HS-5 (cell line): ENCODE measurements at places on chromosomes 16 and 17.

DNA sequence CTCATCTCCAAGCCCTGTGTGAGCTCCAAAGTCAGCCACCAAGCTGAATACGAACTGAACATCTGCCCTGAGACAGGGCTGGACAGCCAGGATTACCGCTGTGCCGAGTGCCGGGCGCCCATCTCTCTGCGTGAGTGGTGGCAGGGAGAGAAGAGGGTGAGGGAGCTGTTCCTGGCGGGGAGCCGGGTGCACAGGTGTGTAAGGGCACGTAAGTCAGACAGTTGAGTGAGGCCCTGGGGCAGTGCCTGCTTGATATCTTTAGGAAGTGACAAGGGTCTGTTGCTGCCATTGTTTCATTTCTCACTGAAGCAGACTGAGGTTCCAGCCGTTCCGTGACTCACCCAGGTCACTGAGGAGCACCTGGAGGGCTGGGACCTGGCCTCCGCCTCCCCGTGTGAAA is 12.4 kb downstream of the DEF8 start:
- DNase-seq = no peak

GRCh38 chr16:66523861-66524354 is 26.0 kb downstream of the TK2 start:
- no peak for DNase-seq

GRCh38 chr16:56108724-56109123 is 82.6 kb upstream of the GNAO1 start:
- DNase-seq = no peak

GRCh38 chr16:81520560-81521135 is 76.0 kb downstream of the CMIP start:
- DNase-seq = no peak

DNA sequence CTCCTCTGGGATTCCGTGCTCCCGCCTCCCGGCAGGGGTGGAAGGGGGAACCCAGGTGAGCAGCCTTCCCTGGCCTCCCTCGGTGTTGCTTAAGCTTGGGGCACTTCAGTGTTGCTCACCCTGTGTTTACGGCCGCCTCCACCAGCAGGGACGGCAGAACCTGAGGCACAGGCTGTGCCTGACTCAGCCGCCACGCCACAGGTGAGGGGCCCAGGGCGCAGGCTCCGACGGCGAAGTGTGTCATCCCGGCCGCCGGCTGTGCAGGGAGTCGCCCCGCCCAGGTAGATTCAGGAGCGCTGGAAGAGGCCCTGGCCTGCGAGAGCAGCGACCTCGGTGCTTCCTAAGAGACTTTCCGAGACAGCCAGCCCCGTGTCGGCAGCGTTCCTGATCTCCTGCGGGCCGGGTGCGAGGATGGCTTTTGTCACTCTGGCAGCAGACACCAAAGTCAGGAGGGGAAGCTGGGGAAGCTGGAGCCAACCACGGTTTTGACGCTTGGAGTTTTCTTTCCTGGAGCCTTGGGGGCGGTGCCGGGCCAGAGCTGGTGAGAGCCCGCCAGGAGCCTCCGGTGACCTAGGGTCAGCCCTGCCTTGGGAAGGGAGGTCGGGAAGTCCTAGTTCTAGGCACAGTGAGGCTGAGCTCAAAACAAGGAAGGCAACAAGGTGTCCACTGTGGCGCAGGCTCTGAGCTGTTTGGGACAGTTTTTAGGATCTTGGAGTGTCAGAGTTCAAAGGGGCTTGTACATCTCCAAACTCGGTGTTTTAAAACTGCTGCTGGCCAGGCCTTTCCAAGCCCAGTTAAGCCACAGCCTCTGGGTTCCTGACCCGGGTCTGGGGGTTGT is 2.1 kb downstream of the GSE1 start:
- no peak for DNase-seq

- no peak for DNase-seq
Measured at GRCh38 chr17:17019891-17020456, 22.3 kb upstream of the MPRIP start.

DNA sequence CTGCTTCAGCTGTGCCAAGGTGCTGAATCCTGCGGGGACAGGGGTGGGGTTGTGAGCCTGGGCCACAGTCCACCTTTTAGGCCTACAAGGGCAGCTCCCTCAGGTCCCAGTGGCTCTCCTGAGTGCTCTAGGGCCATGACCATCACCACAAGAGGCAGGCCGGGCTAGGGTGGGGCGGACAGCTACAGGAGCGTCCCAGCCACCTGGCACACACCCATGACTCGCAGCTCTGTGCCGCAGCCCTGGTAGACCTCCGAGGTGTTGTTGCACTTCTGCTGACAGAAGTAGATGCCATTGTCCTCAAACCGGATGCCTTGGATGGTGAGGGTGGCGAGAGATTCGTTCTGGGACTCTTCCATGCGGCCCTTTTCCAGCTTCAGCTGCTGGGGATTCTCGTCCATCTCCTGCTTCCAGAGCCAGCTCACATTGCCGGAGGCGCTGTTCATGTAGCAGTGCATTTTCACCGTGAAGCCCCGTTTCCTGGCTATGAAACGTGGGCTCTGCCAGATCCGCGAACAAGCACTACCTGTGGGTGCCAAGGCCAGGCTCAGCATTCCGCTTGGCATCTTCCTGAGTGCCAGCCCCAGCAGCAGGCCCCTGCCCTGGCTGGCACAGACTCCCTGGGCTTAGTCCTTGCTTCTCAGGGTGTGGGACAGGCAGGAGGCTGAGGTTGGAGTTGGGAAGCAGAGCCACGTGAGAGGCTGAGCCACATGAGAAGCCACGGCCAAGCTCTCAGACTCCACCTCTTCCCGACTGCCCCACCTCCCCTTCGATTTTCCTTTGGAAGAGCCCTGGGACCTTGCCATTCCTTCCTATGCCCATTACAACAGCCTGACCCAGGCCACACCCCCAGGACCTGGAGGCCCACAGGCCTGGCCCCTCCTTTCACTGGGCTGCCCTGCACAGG is 2.0 kb downstream of the CD79B start:
- DNase-seq = no peak

DNA sequence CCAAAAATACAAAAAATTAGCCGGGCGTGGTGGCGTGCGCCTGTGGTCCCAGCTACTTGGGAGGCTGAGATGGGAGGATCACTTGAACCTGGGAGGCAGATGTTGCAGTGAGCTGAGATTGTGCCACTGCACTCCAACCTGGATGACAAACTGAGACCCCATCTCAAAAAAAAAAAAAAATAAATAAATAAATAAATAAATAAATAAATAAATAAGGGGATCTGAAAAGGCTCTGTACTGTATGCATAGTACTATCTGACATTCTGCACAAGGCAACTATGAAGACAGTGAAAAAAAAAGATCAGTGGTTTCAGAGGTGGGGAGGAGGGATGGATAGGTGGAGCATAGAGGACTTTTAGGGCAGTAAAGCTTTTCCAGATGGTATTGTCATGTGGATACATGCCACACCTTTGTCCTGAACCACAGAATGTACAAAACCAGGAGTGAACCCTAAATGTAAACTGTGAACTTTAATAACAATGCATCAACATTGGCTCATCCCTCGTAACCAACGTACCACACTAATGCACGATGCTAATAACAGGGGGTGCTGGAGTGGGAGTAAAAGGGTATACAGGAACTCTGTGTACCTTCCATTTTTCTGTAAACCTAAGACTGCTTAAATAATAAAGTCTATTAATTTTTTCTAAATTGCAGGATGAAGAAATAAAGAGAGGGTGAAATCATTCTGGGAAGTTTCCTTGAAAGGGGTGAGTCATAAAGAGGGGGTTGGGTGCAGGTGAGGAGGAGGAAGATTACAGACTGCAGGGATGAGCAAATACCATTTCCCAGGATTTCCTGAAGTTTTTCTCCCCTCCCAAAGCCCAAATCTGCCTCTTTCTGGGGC is 155.8 kb upstream of the SDK2 start:
- DNase-seq = no peak

- peak; percentile 22 for DNase-seq
Measured at GRCh38 chr16:84754353-84754856, 54.6 kb downstream of the USP10 start.

DNA sequence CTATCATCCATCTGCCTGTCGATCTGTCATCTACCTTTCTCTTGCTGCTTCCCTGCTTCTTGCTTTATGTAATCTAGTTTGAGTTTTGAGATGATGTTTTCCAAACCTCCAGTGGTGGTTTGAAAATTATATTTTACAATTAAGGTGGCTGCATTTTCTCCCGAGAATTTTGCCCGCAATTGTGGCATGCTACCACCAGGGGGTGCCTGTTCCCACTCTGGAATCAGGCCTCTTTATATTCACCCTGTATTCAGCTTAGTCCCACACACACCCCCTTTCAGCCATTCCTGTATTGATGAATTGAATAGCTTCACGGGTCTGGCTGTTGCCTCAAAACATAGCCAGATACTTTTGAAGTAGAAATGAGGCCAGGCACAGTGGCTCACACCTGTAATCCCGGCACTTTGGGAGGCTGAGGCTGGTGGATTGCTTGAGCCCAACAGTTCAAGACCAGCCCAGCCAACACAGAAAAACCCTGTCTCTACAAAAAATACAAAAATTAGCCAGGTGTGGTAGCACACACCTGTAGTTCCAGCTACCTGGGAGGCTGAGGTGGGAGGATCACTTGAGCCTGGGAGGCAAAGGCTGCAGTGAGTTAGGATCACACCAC is 3.2 kb downstream of the PRSS22 start:
- no peak for DNase-seq

DNA sequence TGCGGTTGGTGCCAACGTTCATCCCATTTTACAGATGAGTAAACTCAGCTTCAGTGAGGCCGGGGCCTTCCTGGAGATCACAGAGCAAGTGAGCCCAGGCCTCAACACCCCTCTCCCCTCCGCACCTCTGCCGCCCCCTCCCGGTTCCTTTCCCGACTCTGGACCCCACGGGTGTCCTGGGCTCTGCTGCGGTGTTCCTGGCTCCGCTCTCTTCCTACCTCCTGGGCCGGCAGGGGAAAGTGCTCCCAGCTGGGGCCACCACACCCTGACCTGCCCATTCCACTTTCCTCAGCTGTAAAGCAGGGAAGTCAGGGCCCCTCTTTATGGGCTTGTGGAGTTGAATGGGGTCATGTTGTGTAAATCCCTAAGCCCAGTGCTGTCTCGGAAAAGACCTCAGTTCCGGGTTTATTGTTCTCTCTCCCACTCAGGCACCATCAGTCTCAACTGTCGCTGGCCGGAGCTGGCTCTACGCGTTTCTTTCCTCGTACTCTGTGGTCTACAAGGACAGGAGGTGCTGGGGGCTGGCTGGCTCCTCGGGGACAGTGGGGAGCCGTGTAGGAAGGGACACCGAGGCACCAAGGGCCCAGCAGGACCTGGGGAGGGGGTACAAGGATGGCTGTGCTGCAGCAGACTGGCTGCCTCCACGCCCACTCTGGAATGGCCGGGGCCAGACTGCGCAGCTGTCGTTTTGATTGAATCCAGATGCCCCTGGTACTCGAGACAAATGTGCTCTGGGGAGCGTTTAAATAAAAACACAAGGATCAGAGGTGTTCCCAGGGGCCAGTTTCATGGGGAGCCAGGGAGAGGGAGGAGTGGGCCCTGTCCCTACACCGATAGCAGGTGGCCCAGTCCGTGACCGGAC is 21.7 kb upstream of the ACSF3 start:
- DNase-seq = no peak

- no peak for DNase-seq
Measured at GRCh38 chr17:57355090-57355859, 99.0 kb downstream of the MSI2 start.

- DNase-seq = no peak
Measured at GRCh38 chr16:49556606-49557446, 183.2 kb downstream of the C16orf78 start.

DNA sequence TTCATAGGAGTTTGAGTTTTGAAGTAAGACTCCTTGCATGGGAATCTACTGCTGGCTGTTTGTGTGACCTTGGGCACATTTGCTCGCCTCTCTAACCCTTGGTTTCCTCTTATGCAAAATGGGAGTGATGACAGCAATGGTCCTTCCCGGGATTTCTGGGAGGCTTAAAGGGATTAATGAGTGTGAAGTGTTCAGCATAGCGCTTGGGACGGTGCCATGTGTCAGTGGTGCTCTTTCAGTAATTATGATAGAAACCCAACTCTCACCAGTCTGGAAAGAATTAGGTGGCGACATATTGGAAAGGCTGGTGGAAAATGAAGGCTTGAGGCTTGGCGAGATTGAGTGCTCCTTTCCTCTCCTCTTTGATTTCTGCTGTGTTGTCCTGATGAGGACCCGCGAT is 429.2 kb upstream of the EEF2KMT start:
- no peak for DNase-seq

GRCh38 chr17:21452377-21453143 is 76.4 kb downstream of the KCNJ12 start:
- peak; percentile 37 for DNase-seq

- no peak for DNase-seq
Measured at GRCh38 chr16:48960830-48961229, 320.8 kb downstream of the CBLN1 start.

- no peak for DNase-seq
Measured at GRCh38 chr17:13593757-13594156, 8.0 kb downstream of the HS3ST3A1 start.

GRCh38 chr17:36640836-36641235 is 39.5 kb downstream of the MRM1 start:
- no peak for DNase-seq

DNA sequence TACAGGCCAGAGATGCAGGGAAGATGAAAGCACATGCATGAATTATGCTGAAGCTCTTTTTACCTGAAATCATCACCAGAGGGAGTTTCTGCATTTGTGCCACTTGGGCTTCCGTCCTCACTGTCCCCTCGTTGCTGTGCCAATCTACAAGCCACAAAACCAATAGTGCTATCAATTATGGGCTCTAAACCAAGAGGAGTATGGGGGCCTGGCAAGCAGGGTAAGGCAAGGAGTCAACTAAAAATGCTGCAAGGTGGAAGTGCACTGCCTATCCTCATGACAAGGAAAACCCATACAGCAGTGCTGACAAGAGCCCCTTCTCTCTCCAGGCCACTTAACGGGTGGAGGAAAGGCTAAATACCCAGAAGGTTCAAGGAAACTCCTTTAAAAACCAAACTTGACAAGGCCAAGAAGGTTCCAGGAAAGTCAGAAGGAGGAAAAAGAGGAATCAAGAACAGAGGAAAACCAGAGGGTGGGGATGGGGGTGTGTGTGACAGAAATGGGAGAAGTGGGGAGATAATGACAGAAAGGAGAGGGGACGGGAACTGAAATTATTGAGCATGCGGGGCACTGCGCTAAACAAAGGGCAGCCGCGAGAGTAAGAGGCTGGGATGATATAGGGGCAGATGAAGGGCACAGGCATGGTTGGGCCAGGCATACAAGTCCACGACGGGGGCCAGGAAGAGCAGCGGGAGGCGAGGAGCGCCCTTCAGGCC is 674 bp downstream of the C17orf75 start:
- no peak for DNase-seq
